ENCODE measurements at places on chromosomes 12 and 14.
A peak's percentile ranks its signal among the peaks of the same experiment; 100 is the strongest.

DNA sequence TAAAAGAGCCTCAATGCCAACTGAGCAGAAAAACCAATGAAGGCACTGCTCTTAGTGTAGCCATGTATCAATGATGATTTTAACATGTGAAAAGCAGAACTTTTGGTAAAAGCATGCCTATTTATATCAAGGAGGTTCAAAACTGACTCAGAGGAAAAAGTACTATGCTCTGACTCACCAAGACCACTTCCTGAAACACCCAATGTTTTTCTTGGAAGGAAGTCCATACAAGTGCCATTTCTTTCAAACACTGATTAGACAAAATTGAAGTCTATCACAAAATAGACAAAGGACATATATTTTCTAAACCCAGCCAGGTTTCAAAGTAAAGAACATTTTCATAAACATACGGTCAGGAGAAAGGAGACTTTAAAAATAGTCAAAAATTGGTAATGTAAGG, 88.6 kb downstream of the EPS8 start:
- DNase-seq: no peak

DNA sequence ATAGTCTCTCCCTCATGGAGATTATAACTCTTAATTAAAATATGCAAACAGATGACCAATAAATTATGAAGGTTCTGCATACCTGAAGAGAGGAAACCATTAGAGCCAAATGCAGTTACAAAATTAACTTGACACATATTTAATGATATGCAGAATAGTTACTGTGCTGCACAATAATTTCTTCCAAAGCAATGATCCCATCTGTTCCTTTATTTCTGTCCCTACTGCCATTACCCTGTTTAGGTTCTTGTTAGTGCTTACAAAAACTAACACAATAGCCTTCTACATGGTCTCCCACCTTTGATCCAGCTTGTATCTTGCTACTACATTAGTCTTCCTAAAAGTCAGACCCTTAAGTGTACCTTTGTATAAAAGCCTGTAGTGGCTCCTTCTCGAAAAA, 411.1 kb downstream of the APAF1 start:
- DNase-seq: no peak

- no peak for DNase-seq
Observed at GRCh38 chr12:101647711-101648110, 49.7 kb upstream of the CHPT1 start.

- no peak for DNase-seq
Observed at GRCh38 chr12:131093604-131093955, 139.9 kb downstream of the ADGRD1 start.

DNA sequence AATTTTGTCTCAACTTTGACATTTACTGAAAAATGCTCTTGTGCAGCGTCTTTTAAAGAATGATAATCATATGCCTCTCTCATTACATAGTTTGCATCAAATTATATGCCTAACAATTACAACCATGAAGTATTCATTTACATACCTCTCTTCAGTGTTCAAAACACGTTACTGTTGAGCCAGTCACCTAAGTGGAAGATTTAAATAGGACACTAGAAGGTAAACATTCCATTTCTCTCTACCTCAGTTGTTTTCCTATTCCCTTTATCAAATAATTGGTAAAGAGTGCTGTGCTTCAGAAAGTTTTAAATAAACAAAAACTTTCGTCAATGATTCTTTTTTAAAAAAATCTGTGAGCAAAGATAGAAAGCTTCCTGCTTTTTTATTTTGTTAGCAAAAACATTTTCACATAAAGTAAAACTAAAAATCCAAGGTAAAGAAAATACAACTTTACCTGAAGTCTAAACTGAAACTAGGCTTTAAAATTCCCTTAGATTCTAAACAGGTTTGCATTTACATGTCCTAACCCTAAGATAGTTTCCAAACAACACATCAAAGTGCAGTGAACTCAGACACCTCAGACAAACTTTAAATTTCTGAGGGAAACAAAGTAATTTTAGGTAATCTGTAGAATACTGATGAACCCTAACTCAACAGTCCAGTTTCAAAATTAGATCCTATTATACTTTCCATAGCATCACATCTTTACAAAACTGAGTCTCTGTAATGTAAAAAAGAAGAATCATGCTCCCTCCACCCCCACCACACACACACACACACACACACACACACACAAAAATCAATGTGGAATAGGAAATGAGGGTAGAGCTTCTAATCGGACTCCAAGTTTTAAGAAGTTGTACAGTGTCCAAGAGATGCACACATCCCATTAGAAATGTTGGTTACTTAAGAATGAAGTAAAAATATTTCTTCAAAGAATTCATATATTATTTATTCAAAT, 46.2 kb downstream of the PAWR start:
- no peak for DNase-seq

GRCh38 chr12:79058342-79058741, 193.8 kb downstream of the SYT1 start:
- DNase-seq: no peak

DNA sequence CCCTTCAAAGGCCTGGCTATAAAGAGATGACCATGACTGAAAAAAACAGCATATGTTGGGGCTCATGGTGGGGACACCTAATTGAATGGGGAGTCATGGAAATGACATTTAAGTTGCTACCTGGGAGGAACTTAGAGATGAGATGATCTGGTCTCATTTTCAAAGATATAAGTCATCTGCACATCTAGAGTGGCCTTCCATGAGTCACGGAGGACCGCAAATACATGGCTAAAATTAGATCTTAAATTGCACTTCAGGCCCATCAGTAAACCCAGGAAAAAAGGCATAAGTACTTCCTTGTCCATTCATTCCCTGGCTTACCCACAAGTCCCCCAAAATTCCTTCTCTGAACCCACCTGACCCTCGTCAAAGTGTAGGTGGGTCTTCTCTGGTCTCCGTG, 53.4 kb downstream of the SPTB start:
- DNase-seq: no peak

GRCh38 chr14:105481886-105482457, 4.7 kb upstream of the CRIP1 start:
- peak; percentile 92 for DNase-seq

- peak; percentile 21 for DNase-seq
Observed at GRCh38 chr14:92348154-92348553, 25.2 kb downstream of the SLC24A4 start.

DNA sequence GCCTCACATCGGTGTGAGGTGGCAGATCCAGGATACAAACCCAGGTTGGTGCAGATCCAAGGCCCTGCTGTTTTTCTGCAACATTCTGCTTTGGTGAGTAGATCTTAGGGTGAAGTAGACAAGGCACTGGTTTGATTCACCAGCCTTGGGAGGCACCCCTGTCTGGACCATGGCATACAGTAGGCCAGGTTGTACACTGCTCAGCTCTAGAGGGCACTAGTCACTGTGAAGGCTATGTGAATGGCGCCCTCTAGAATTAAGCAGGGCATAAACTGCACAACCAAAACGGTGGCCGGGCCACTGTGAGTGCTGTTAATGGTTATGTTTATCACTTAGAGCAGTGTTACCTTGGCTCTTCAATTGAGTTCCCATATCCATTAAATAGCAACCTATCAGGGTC, 280.6 kb upstream of the PWP1 start:
- DNase-seq: peak; percentile 16

- no peak for DNase-seq
Observed at GRCh38 chr14:98171654-98172053, 1100.3 kb downstream of the BCL11B start.

DNA sequence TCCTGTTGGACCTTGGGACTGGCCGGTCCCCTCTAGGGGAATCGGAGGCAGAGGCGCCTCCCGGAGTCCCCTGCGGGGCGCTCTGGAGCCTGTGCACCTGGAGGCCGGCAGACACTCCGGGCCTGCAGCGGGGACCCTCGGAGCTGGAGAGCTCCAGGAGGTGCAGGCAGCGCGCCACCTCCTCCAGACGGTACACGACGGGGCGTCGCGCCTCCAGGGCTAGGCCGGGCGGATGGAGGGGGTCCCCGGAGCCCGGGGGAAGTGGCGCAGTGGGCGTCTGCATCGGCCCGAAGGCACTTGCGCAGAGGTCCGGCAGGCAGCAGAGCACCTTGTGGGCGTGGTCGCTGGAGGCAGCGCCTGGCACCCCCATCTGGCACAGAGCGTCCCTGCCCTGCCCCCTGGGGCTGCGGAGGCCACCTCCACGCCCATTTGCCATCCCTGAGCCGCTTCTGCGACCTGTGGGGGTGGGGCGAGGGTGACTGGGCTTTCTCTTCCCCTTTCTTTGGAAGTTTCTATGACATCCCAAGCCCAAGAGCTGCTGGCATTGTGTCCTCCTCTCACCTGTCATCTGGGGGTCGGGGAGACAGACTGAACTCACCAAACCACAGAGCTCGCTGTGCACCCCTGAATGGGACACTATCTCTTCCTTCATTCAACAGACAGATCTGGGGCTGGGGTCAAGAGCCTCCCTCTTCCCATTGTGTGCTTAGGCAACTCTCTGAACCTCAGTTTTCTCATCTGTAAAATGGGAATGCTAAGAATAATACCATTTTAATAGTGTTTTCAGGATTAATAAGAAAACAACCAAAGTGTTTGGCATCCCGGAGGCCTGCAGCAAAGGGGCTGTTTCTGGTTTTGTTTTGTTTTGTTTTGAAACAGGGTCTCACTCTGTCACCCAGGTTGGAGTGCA, 37.5 kb upstream of the CORO1C start:
- no peak for DNase-seq

DNA sequence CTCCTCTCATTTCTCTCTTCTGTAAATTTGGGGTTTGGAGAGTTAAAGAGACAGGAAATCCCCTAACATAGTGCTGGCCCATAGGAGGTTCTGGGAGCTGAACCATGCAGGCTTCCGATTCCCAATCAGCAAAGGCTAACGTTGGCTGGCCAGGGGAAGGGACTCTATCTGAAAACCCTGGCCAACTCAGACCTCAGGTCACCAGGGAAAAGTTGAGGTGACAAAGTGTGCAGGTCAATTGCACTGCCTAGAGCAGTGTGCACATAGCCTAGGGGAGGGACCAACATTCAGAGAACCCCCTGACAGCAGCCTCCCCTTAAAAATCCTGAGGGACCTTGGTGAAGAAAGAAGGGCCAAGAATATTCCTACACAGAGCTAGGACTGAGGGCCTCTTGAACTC, 38.9 kb downstream of the TTC7B start:
- DNase-seq: no peak

- no peak for DNase-seq
Observed at GRCh38 chr14:34051966-34052657, 101.2 kb upstream of the EGLN3 start.

DNA sequence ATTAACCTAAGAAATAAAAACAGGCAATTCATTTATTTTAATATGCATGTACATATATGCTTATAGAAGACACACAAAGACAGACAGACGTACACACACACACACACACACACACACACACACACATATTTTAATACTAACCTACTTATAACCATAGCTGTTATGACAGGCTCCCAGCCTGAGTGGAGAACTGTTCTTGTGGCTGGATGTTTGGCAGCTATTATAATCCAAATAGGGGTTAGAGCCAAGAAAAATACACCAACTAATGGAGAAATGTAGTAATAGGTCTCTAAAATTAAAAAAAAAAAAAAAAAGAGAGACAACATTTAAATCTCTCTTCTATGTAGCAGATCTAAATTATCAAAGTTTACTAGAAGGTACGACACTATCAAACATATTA, 91.8 kb downstream of the SLC41A2 start:
- DNase-seq: no peak

DNA sequence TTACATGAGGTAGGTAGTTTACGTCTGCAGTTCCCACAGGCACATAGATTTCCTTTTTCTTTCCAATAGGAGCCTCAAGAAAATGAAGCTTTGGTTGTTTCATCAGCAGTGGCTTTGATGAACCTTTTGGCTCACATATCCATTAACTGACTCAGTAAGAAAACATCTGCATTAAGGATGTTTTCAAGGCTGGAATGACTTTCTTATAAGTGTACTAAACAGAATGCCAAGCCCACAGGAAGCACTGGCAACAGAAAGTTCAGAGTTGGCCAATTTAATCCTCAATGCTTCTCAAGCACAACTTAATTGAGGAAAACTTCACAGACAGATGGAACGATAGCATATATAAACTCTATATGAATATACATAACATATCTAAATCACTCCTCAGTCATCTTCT, 63.5 kb downstream of the ST8SIA1 start:
- no peak for DNase-seq

GRCh38 chr14:87430214-87430613, 562.8 kb downstream of the GALC start:
- no peak for DNase-seq

GRCh38 chr12:79964100-79964627, 29.3 kb upstream of the PPP1R12A start:
- DNase-seq: no peak

DNA sequence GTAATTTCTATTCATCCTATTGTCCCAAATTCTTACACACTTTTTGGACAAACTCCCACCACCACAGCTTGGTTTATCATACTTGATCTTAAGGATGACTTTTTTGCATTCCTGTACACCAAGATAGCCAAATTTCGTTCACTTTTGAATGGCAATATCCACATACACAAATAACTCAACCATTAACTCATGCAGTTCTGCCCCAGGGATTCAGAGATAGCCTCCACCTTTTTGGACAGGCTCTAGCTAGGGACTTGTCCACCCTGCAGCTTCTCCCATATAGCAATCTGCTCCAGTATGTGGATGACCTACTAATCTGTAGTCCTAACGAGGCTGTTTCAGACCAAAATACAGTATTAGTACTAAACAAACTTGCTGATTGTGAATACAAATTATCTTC, 32.7 kb upstream of the OXA1L start:
- DNase-seq: no peak
